Hematopoietic multipotent progenitor cell treated with erythropoietin and hydrocortisone succinate and interleukin-3 and kit ligand, for 8 days (in vitro differentiated cells): ENCODE measurements at places on chromosomes 11 and 22.
A peak's percentile ranks its signal among the peaks of the same experiment; 100 is the strongest.

GRCh38 chr22:22912988-22913253, 25.3 kb downstream of the IGLL5 start:
- DNase-seq: no peak

GRCh38 chr22:49289822-49290679, 537.6 kb downstream of the BRD1 start:
- DNase-seq: no peak

DNA sequence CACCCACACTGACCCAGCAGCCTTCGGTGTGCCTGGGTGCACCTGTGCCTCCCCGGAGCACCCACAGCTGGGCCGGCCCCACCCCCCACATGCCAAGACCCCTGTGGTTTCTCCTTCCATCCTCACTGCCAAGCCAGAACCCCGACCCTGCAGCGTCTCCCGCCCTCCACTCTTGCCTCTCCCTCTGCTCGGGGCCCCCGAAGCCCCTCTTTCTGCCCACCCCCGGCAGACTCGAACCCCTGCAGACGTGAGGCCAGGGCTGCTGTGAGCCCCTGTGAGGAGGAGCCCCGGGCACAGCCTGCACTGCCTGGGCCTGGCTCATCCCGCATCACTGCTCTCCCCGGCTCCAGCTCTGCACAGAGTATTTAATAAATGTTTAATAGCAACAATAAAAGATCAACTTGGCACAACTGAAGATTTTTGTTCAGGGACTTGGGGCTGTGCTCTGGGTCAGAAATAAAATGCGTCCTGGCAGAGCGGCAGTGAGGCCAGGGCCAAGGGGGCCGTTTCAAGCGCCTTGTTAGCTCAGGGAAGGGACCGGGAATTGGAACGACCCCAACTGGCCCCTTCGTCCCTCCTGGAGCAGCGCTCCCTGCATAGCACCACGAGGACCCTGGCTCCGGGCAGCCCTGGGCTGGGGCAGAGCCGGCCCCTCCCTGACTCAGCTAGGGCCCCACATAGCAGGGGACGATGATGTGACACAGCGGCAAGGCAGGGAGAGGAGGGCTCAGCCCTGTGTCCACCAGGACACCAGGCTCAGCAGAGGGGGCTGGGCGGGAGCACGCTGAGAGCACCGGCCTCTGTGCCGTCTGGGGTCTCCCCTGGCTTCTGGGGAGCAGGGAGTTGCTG, 520.8 kb downstream of the BRD1 start:
- no peak for DNase-seq

GRCh38 chr11:98423933-98424332, 596.8 kb upstream of the CNTN5 start:
- DNase-seq: no peak

- no peak for DNase-seq
These were observed 29.0 kb downstream of the MYH9 start for GRCh38 chr22:36358533-36359469.

DNA sequence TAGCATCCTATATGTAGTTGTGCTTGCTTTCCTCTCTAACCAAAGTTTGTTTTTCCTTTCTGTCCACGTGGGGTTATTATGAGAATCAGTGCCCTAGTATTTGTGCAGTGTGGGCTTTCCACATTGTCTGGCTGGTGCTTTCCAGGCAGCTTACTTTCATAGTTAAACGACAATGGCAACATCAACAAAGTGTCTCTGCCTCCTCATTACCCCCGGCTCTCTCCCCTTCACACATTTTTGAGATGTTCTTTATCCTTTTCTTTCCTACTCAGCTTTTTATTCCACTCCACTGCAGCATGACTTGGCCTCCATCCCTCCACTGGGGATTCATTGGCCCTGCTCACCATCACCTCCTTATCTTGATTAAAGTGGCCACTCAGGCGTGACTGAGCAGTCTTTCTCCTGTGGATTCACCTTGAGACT, 19.1 kb downstream of the SPECC1L start:
- DNase-seq: no peak

DNA sequence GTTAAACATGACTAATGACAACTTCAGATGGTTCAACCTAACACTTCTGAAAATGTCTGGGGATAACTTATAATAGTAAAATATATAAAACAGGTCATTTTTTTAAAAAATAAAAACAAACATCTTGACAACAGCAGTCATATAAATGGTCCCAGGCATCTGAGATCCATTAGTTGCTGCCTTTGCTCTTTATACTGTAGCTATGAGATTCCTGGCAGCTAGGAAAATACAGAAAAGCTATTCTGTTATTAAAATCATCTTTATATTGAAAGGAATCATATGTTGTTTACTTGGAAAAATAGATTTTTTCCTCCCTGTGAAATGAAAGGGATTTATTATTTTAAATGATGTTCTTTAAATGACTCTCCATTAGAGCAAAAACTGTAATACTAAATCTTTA, 55.7 kb upstream of the DEUP1 start:
- DNase-seq: no peak

GRCh38 chr11:96246718-96247552, 96.1 kb downstream of the MAML2 start:
- no peak for DNase-seq

GRCh38 chr11:67053896-67054329, 2.7 kb upstream of the RHOD start:
- peak; percentile 50 for DNase-seq

- DNase-seq: no peak
These were observed 4.6 kb upstream of the TMEM126A start for GRCh38 chr11:85643191-85643614.

GRCh38 chr11:20059587-20060021, 100.7 kb downstream of the DBX1 start:
- DNase-seq: no peak

DNA sequence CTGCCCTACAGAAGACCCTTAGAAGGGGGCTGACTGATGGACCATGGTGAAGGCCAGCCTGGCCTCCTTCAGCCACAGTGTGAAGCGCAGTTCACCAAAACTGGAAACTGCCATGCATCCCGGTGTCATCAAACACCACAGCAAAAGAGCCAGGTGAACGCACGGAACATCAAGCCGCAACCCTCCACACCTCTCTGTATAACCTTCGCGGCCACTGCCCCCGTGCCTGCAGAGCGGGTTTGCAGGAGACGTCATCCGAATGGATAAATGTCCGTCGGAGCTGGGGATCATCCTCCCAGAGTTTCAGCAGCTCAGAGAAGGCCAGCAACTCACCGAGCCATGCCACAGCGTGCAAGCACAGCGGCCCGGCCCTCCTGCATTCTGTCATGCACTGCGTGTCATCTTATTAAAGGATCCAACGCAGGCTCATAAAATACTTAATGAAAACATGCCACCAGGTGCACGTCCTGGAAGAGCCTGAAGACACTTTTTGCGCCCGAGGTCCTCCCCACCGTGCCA, 309.9 kb downstream of the BRD1 start:
- DNase-seq: no peak

DNA sequence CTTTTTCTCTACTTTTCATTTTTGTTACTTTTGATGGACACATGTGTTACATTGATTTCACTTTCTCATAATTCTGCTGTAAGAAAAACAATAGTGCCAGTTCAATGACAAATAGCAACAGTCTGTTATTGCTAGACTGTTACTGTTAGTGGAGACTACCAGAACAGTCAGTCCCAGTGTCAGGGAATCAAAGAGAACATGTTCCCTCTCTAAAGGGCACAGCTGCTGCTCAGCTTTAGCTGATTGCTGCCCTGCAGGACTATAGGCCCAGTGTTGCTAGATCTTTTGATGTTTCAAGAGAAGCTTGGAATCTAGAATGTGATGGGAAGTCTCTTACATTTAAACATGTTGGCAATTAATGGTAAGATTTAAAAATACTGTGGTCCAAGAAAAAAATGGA, 3.4 kb downstream of the BIRC3 start:
- no peak for DNase-seq

- DNase-seq: peak; percentile 75
These were observed 33.0 kb upstream of the PLET1 start for GRCh38 chr11:112293614-112294013.

- no peak for DNase-seq
These were observed 4.9 kb downstream of the RGL4 start for GRCh38 chr22:23695571-23696325.

DNA sequence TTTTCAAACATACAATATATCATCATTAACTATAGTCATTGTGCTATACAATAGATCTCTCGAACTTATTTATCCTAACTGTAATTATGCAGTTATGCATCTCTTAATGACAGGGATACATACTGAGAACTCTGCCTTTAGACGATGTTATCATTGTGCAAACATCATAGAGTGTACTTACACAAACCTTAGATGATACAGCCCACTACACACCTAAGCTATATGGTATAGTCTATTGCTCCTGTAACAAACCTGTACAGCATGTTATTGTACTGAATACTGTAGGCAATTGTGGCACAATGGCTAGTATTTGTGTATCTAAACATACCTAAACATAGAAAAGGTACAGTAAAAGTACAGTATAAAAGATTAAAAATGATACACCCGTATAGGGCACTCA, 27.4 kb upstream of the NRGN start:
- DNase-seq: no peak

GRCh38 chr11:30304620-30305019, 18.3 kb upstream of the ARL14EP start:
- DNase-seq: no peak

DNA sequence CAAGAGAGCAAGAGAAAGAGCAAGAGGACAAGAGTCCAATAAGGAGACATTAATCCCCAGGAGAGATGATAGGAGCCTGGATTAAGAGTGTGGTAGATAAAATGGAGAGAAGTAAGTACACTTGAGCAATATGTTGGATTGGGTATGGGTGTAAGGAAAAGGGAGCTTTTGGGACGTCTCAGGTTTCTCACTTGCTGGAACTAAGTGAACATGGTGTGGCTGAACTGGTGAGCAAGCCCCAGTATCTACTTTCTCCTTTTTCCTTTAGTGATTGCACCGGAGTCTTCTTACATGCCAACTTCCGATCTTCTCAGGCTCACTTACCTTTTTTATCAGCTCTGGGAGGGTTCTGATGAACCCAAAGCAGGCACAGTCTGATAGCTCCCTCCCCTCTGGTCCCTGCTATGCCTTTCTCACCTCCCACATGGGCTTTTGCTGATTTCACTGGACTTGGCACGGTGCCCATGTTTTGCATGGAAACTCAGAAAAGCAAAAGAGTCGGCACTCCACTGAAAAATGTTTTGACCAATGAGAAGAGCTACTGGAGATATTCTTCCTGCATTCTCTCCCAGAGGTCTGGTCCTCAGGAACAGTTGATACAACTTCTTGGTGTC, 14.5 kb upstream of the APLNR start:
- DNase-seq: peak; percentile 79

DNA sequence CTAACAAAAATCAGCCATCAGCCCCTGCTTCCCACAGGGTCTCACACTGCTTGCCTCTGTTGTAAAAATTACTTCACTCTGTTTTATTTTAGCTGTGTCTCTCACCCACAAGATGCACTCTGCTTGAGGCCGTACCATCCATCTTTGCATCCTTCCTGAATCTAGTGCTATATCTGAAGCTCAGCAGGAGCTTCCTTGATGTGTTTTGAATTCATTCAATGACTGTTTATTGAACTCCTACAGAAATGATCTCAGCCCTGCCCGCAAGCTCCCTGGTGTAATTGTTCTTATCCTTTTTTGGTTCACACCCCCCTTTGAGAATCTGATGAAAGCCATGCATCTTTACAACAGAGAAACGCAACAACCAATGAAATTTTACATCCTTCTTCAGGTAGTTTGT, 310.2 kb upstream of the ZC3H12C start:
- no peak for DNase-seq

GRCh38 chr11:112784323-112785073, 176.7 kb upstream of the NCAM1 start:
- no peak for DNase-seq

GRCh38 chr11:116563712-116564047, 209.1 kb downstream of the BUD13 start:
- no peak for DNase-seq

DNA sequence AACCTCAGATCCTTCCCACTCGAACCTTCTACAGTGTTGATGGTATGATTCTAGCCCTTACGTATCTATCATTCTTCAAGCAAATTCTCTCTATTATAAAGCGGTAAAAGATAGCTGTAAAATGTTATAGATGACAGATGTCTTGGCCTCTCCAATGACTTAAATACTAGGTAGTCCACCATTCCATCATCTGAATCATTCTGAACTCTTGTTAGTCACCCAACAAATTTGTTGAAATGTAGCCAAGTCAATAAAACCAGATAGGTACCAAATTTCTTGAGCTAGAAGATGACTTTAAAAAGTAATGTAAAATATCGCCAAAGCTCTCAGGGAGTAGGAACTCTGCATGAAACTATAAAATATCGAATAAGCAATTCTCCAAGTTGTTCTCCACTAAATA, 32.6 kb upstream of the PICALM start:
- DNase-seq: no peak

DNA sequence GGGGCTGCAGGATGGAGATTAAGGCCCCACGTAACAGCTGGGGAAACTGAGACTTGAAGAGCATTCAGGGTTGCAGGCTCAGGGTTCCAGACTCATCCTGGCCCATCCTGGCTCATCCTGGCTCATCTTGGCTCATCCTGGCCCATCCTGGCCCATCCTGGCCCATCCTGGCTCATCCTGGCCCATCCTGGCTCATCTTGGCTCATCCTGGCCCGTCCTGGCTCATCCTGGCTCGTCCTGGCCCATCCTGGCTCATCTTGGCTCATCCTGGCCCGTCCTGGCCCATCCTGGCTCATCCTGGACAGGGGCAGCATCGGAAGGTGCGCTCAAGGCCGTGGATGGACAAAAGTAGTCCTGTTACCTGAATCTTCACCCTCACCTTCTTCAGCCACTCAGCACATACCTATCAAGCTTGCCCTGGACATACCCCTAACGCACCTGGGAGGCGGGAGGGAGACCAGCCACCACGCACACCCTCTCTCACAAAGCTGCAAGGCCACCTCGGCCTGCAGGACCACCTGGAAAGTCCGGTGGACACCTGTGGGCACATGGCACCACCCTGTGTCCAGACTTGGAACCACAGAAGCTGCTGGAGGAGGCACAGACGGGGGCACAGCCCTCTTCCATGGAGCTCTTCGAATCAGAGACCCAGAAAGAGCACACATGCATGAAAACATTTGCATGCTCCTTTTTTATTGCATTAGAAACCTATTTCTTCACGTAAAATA, 20.3 kb upstream of the NLRP6 start:
- peak; percentile 24 for DNase-seq

DNA sequence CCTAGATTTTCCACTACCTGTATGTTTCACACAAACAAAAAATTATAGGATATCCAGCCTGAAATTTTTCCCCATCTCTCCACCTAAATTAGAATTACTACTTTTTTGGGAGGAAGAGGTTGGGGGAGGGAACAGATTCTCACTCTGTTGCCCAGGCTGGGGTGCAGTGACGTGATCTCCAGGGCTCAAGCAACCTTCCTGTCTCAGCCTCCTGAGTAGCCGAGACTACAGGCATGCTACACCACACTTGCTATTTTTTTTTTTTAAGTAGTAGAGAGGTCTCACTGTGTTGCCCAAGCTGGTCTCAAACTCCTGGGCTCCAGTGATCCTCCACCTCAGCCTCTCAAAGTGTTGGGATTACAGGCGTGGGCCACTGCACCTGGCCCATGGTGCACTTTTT, 9.5 kb downstream of the JAML start:
- no peak for DNase-seq

DNA sequence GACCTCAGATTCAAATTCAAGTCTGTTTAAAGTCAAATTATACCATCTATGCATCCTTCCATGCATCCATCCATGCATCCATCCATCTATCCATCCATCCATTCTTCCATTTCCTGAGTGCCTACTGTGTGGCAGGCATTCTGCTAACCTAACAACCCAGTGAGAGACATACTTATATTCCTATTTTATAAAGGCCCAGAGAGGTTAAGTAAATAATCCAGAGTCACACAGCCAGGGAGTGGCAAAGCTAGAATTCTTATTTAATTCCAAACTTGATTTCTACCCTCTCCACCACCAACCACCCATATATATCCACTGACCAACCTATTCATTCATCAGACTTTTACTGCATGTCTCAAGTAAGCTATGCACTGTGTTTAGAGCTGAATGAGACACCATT, 53.8 kb downstream of the LRRC74B start:
- no peak for DNase-seq
